Activated CD8-positive, alpha-beta memory T cell treated with anti-CD3 and anti-CD28 coated beads for 1 hour (primary cell): ENCODE measurements at places on chromosomes 2 and 18.

DNA sequence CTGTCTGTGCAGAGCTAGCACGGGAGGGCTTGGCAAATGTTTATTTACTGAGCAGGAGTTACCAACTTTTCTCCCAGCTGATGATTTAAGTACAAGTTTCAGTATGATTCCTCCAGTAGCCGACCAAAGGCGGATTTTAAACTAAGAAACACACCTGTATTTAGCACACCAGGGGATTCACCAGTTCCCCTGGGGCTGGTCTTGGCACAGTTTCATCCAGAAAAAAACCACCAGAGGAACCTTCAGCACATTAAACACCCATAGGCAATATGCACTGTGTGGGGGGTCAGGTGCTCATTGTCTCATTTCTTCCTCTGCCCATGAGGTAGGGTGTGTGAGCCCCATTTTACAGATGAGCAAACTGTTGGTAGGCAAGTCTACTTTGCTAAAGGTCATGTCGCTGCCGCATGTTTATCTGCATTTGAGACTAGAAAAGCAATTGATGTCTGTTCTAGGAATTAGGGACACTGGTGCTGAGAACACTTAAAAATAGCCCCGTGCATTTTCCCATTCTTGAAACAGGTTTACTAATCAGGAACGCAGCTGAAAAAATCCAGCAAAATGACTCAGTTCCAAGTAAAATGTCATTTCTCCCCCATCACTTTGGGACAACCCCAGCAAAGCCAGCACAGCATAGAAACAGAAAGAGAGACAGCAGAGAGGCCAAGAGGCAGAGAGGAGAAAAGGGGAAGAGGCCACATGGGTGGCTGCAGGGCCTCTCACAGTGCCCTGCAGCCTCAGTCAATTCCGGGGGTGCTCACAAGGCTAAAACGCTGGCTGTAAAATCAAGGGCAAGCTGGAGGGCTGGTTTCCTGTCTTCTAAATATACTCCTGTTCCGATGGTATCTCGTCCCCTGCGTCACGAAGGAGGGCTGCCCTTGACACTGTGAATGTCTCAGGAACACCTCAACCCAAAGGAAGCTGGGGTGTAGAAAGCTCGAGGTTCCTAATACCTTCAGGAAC is 166.8 kb upstream of the ID2 start:
- DNase-seq, result peak; percentile 30

DNA sequence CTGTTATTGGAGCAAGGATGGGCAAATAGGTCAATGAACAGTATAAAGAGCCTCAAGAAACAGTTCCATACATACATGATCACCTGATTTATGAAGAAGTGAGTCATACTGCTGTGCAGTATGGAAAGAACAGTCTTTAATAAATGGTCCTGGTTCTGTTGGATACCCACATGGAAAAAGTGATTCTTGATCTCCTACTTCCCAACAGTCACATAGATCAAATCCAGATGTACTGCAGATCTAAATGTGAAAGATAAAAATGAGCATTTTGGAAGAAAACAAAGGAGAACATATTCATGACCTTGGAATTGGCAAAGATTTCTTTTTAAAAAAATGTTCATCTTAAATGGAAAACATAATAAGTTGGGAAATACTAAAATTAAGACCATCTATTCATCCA is 75.8 kb downstream of the CCDC148 start:
- no peak for DNase-seq

- DNase-seq, result no peak
Observed at GRCh38 chr2:20596973-20597859, 53.7 kb downstream of the HS1BP3 start.

- DNase-seq, result no peak
Observed at GRCh38 chr2:100765481-100765880, 54.5 kb upstream of the NPAS2 start.

DNA sequence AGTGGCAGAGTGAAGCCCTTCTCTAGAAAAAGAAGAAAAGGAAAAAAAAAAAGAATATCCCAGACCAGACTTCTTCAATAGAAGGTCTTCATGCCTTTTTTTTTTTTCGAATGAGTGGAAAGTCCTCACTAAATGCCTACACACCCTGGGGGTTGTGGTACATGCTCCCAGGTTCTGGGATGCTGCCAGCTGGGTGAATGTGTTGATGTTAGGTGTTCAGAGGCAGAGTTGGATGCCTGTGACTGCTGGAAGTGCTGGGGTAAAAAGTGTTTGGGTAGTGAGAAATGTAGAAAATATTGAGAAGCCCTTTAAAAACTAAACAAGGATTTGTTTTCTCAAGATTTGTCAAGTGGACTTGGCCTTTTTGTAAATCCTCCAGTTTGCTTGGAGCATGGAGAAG is 318.6 kb downstream of the SLC4A3 start:
- DNase-seq, result no peak

DNA sequence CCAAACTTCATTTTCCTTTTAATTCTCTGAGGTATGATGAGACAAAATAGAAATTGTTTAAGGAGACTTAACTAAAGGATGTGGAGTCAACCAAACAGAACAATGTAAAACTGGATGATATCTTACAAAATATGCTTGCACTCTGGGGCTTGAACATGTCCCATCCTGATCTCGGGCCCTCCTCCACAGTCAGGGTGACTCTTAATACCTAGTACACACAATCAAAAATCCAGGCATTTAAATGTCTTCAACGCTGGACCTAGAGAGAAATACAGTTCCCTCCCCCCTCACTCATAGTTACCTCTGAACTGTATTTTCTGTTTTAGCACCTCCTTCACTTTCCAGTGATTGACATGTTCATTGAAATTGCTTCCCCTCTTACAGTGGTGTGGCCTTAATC is 36.9 kb upstream of the SERPINB2 start:
- DNase-seq, result no peak

DNA sequence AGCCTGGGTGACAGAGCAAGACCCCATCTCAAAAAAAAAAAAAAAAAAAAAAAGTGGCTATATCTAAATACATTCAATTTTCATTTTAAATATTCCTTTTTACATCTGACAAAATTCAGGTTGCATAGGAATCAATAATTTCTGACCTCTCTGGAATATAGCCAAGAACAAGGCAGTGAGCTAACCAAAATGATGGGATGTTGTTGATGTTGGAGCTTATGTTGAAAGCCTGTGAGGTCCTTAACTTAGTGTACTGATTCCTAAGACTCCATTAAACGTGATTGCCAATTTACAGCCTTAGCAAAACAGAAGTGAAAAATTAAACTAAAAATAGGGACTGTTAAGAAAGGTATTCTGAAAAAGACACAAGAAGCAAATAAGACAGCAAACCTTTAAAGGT is 109.6 kb downstream of the MEP1B start:
- DNase-seq, result no peak

DNA sequence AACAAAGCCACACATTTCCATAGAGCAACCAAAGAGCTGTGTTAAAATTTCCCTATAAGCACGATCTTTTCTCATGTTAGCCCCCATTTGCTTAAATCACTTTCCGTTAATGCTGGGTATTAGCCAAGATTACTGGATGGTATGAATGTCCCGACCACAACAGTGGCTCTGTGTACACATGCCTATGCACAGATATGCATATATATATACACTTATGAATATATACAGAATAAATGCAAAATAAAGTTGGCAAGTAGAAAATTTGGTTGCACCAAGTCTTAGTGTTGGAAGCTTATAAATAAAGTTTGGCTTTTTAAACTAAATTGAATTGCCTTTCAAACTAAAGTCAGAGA is 265.9 kb upstream of the ETAA1 start:
- no peak for DNase-seq

- no peak for DNase-seq
Observed at GRCh38 chr18:26458526-26459232, 89.7 kb downstream of the KCTD1 start.

DNA sequence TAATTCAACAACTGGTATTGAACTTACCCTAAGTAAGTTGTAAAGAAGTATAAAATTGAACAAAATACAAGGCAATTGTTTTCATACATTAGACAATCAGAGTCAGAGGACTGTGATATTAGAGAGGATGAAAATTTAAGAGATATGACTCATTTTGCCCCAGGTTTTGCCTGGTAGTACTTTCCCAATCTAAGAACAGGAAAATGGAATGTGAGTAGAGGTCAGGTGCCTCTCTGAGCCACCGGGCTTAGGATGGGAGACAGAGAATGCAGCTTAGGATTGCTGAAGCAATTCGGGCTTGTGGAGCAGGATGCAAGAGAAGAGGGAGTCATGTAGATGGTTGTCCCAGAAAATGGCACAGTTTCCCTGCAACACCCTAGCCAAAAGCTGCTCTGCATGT is 219.7 kb upstream of the CHST9 start:
- no peak for DNase-seq

GRCh38 chr2:203690441-203691047 is 15.9 kb upstream of the CD28 start:
- no peak for DNase-seq

- DNase-seq, result no peak
Observed at GRCh38 chr2:224195925-224196571, 157.0 kb upstream of the SERPINE2 start.

- DNase-seq, result no peak
Observed at GRCh38 chr2:150282357-150282756, 205.1 kb downstream of the RND3 start.

DNA sequence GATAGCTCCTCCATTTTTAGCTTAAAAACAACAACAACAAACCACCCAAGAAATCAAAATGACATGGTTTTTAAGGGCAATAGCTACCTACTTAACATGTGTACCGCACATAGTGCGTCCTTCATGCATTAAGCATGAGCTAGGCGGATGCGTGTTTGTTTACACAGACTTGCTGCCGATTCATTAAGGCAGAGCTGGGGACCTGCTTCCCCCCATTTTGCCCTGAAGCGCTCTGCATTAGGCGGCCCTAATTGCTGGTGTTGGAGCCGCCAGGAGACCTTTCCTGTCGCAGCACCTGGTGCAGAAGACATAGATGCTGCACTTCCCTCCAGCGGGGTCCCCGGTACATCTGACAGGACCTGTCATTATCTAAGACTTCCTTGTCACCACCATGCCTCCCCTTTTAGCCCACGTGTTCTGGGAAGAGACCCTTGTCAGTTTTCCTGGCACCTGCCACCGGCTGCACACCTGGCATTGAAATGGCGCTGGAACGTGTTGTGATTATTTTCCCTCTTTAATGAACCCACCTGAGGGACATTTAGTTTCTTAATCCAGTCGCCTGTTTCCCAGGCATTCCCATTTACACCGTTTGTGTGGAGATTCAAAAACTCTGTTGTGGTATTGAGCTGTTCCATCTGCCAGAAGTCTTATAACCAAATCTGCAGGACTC is 261.1 kb upstream of the RAB12 start:
- DNase-seq, result no peak

GRCh38 chr18:76756531-76757253 is 65.7 kb upstream of the ZNF236 start:
- no peak for DNase-seq

DNA sequence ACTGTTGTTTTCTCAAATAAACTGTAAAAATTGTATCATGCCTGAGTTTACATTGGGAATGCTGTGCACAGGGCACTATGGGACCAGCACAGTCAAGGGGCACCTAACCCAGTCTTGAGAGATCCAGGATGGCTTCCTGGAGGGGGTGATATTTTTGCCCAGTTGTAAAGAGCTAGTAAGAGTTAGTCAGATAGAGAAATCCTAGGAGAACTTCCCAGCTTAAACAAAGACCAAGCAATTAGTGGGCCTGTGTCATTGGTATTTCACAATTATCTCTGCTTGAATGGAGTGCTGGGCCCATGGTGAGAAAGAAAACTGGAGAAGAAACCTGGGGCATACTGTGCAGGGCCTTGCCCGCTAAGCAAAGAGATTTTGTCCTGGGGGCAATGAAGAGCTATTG is 12.2 kb downstream of the XDH start:
- DNase-seq, result no peak

DNA sequence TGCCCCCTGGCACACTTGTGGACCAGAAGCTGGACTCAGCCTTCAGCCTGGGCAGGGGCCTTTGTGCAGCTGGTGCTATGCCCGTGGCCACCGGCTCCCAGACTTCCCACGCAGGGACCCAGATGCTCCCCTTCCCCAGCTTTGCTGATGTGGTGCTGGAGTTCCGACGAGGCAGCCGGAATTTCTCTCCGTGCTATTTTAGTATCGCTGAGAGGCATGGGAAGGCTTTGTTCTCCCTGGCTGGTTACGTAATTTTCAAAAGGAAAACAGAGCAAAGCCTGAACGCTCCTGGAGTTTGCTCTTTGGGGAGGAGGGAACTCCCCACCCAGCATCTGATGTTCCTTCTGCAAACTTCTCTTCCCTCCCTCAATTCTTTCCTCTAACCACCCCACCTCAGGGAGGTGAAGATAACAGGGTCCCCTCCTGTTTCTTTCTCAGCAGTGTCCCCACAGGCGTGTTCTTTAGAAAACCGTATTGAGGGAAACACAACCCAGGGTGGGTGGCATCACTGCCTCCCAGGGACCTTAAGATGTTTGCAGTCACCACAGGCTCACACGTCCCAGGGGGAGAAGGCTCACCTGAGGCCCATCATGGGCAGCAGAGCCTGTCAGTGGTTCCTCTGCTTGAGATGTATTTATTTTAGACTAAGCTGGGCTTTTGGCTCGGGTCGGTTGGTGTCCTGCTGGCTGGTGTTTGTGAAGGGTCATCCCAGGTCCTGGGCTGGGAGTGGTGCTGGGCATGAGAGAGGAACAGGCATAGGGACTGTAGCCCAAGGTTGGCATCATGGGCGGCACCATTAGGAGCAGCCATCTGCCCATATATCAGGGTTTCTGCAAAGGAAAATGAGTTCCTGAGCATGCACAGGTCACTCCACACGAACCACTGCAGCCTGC is 95.0 kb downstream of the MAPK4 start:
- no peak for DNase-seq

- DNase-seq, result no peak
Observed at GRCh38 chr2:130744287-130745117, 10.8 kb upstream of the AMER3 start.
